ENCODE measurements at places on chromosomes 7 and 10.

DNA sequence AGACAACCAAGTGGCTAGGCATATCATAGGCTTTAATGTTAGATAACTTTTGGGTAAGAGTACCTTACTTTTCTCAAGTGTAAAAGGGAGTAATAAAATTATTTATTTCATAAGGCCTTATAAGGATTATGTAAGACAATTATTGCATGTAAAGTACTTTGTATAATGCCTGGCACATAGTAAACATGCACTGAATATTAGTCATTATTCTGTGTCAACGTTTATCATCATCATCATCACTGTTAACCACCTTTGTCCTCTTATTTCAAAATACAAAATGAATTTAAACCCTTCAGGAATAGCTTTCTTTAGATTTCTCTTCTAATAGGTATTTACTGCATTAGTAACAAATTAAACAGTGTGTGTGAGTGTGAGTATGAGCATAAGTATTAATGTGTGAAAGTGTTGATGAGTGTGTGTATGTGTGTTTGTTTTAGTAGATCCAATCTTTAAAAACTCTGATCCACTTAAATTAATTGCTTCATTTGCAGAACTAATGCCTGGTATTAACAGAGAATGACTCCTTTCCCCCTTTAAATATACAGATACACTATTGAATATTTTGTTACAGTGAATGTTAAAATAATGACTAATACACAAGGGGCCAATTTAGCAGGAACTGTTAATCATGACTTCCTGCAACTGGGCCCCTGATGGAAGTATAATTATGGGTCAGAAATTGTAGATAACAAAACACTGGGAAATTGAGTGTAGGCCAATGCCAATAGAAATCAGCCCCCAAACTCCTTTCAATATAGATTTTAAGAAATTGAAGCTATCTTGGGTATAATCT lies 213.3 kb upstream of the FZD8 start:
- no peak for DNase-seq

DNA sequence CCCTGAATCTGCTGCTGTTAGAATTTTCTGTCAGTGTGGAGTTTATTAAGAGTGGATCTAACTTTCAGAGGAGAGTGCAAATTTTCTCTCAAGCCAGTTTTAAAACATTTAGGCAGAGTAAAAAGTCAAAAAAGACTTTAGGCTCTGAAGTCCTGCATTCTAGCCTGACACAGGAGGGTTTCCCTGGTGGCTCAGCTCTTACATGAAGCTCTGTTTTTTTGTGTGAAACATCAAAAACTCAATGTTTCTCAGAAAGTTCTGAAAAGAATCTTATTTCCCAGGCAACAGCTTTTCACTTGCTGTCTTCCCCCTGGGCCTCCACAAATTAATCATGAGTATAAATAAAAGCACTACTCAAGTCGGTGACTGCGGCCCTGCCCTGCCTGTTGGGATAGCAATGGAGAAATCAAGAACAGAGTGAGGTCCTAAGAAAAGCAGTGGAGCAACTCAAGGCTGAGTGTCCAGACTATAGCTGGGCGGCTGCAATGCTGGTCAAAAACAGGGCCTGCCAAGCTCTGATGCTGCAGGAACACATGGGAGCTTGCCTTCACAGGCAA lies 22.3 kb upstream of the WDR11 start:
- no peak for DNase-seq

DNA sequence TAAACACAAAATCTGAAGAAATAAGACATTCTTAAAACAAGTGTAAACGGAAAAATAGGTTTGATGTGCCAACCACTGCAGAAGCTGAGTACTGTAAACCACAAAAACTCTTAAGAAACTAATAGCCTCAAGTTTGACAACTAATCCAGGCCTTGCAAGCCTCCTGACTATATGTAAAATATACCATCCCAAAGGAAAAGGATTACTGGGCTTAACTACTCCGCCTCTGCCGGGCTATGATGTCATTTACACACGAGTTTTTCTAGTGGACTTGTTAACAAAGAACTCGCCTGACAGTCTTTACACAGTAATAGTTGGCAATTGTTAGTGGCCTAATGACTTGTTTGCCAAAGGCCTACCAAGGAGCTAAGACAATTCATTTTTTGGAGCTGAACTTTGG lies 2.1 kb downstream of the KIF5B start:
- no peak for DNase-seq

DNA sequence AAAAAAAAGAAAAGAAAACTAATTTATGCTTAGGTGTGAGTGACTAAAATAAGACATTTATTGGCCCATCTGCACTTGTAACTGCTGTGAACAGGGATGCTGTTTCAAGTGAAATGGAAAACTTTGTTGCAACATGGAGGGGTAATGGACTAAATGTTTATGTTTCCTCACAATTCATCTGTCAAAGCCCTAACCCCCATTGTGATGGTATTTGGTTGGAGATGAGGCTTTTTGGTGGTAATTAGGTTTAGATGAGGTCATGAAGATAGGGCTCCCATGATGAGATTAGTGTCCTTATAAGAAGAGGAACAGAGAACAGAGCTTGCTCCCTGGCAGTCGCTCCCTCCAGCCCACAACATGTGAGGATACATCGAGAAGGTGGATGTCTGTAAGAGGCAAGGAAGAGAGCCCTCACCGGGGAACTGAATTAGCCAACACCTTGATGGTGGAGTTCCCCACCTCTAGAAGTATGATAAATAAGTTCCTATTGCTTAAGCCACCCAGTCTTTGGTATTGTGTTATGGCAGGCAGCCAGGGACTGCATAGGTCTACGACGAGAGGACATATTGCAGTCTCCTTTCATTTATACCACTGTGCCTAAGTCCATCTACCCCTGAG lies 28.6 kb upstream of the VCL start:
- DNase-seq = no peak

DNA sequence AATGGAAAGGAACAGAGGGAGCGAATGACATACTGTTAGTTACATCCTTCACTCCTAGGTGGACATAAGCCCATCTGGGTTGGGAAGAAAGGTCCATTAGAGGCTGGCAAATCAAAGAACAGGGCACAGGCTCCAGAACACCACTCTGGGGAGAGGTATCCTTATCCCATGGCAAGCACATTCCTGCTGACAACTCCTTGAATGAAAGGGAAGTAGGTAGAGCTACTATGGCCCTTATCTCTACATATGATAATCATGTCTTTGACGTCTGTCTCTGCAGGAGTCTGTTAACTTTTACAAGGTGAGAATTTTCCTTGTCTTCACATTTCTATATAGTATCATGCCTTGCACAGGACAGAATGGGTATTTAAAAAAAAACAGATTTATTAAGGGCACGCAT lies 10.4 kb downstream of the DENND11 start:
- no peak for DNase-seq

GRCh38 chr7:108972004-108972403 lies 402.3 kb downstream of the DNAJB9 start:
- DNase-seq = no peak

DNA sequence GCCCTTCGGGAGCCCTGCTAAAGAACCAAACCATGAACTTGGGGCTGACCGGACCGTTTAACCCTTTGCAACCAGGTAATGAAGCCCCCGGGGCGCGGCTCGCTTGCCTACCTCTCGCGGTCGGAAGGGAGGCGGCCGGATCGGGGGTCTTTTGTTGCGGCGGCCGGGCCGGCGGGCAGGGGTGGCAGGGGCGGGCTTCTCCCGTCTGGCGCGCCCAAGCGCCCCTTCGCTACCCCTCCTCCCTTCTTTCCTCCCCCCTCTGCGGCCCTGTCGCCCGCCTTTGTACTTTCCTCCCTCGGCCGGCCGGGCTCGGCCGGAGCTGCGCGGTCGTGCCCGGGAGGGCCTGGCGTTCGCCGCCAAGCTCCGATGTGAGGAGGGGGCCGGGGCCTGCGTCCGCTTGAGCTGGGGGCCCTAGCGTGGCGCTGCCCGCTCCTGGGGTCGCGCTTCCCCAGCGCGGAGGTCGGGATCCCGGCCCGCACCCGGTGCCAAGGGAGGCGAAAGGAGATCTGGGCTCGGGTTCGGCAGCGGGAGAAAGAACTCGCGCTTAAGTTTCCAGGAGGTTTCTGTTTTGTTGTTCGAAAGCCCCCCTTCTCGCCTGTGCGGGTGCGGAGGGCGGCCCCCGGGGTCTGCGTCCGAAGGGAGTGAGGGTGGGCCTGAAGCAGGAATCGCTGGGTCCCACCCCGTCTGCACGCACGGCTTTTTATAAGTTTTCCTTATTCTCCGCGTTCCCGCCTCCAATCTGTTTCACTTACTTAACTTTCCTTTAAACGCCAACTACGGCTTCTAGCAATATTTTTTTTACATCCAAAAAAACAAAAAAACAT lies 436.8 kb upstream of the GALNT17 start:
- DNase-seq = no peak

DNA sequence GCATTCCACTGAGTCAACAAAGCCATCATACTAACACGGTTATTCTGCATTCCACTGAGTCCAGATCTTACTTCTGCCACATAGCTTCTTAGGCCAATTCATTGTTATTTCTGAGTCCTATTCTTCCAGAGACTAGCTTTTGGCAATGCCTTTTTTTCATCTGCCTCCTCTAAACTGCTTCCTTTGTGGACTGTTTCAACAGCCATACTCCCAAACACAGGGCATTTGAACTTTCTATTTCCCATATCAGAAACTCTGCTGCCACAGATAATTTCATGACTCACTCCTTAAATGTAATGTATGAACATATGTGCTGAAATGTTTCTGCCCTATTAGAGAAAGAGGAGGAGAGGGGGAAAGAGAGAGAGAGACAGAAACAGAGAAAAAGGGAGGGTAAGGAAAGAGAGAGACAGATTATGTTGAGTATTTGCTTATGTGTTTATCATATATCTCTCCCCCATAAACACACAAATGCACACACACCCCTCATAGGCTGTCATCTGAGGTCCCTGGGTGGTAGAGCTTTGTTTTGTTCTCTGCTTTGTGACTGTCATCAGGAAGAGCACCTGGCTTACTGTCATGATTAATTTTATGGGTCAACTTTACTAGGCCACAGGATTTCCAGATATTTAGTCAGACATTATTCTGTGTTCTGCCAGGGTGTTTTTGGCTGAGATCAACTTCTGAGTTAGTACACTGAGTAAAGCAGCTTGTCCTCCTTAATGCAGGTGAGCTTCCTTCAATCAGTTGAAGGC lies 308.0 kb upstream of the KCND2 start:
- no peak for DNase-seq

DNA sequence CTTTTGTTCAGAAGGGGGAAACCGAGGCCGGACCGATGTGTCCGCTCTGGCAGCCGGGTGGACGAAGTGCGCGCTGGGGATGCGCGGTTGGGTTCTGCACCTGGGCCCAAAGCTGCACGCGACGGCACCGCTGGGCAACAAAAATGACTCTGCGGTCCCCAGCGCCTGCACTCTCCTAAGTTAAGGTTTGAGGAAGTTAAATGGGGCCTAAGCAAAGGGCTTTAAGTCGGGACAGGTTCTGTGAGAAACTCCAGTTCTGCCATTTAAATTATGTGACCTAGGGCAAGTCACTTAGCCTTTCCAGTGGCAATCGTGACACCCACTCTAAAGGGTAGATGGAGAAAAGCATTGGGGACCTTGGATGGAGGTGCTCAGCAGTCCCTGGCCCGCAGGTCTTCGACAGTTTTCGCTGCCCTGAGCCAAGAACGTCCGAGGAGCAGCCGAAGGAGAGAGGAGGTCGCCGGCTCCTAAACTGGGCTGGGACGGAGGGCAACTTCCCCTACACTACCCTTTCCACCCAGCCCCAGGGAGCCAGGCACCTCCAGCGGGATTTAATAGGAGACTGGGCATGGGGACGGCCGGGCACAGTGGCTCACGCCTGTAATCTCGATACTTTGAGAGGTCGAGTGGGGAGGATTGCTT lies 534 bp upstream of the ACBD5 start:
- DNase-seq = no peak

DNA sequence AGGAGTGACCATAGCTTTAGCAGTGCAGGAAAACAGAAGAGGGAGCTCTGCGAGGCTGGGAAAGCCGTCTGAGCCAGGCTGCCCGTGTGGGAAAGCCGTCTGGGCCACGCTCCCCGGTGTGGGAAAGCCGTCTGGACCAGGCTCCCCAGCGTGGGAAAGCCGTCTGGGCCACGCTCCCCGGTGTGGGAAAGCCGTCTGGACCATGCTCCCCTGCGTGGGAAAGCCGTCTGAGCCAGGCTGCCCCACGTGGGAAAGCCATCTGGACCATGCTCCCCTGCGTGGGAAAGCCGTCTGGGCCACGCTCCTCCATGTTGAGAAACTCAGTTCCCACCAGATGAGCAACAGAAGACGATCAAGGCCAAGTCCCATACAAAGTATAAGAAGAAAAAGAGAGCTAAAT lies 101.8 kb downstream of the GALNT11 start:
- DNase-seq = no peak

DNA sequence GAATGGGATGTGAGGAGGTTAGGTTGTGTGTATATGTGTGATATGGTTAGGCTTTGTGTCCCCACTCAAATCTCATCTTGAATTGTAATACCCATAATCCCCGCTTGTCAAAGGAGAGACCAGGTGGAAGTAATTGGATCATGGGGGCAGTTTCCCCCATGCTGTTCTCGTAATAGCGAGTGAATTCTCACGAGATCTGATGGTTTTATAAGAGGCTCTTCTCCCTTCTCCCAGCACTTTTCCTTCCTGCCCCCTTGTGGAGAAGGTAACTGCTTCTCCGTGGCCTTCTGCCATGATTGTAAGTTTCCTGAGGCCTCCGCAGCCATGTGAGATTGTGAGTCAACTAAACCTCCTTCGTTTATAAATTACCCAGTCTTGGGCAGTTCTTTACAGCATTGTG lies 47.3 kb downstream of the NPVF start:
- DNase-seq = no peak

DNA sequence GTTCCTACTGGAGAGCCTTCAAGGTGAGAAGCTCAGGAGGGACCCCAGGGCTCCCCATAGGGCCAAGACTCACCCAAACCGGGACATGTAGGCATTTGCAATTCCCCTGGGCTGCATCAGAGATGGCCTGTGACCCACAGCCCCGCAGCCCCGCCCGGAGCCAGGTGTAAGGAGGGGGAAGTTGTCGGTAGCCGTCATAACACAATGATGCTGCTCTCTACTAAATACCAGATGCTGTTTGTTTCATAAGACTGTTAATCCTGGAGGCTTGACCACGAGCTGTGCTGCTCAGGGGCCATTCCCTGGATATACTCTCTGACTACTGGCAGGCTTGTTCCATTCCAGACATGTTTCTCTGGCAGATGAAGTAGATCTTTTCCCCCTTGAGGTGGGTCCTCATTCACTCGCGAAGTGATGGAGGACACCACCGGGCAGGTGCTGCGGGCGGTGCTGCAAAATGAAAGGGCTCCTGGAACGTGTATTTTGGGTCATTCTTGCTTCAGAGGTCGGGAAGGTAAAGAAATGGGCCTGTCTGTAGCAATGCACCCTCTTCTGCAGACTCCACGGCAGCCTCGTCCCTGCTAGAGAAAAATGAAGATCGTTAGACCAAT lies 61.1 kb downstream of the MKI67 start:
- DNase-seq = no peak
